ENCODE measurements at places on chromosomes 16 and 17. TPM values are rescaled to one million over a fixed set of nuclear protein-coding genes. Genes with fewer than 3 reads are reported as not detected.

KIFC3 gene
- polyA plus RNA-seq, result 53.6 TPM

TBC1D24 gene
- polyA plus RNA-seq, result 48.1 TPM

IQCK gene
- 17.3 TPM for polyA plus RNA-seq

C16orf87 gene
- polyA plus RNA-seq, result 27.5 TPM

EMP2 gene
- 31.9 TPM for polyA plus RNA-seq

RNF222 gene
- polyA plus RNA-seq, result not detected

OTOA gene
- 0.32 TPM for polyA plus RNA-seq

CYBA gene
- 64.6 TPM for polyA plus RNA-seq

MSLN gene
- 0.57 TPM for polyA plus RNA-seq

PLK1 gene
- 20.0 TPM for polyA plus RNA-seq

TNFRSF13B gene
- not detected for polyA plus RNA-seq

All from spinal cord (tissue), 10 donors.